ENCODE measurements at places on chromosomes 5 and 9.

- DNase-seq, result no peak
- peaks cover 11% of the 10 kb centered on the region for H3K36me3 ChIP-seq
- H3K4me3 ChIP-seq, result no peak overlapping the region
Observed at GRCh38 chr5:53603009-53603687, 42.7 kb downstream of the NDUFS4 start.

- no peak overlapping the region for H3K4me3 ChIP-seq
- peaks cover 20% of the 10 kb centered on the region for H3K4me1 ChIP-seq
- peaks cover 17% of the 10 kb centered on the region for H3K27me3 ChIP-seq
- no peak overlapping the region for H3K27ac ChIP-seq
- no peak for DNase-seq
Observed at GRCh38 chr9:19497276-19497675, 88.5 kb downstream of the ACER2 start.

DNA sequence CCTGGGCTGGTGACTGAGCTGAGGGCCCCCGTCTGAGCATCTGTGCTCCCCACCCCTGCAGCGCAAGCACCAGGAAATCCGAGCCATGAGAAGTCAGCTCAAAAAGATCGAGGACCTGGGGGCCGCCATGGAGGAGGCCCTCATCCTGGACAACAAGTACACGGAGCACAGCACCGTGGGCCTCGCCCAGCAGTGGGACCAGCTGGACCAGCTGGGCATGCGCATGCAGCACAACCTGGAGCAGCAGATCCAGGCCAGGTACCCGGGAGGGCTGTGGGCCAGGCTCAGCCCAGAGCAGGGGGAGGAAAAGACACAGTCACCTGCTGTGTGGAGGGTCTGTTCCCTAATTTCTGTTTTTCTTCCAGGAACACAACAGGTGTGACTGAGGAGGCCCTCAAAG is 24.6 kb downstream of the DYNC2I2 start:
- H3K4me3 ChIP-seq, result no peak overlapping the region
- no peaks in the 10 kb centered on the region for H3K4me1 ChIP-seq
- peaks cover 15% of the 10 kb centered on the region for H3K36me3 ChIP-seq
- no peak overlapping the region for H3K27ac ChIP-seq
- DNase-seq, result no peak

DNA sequence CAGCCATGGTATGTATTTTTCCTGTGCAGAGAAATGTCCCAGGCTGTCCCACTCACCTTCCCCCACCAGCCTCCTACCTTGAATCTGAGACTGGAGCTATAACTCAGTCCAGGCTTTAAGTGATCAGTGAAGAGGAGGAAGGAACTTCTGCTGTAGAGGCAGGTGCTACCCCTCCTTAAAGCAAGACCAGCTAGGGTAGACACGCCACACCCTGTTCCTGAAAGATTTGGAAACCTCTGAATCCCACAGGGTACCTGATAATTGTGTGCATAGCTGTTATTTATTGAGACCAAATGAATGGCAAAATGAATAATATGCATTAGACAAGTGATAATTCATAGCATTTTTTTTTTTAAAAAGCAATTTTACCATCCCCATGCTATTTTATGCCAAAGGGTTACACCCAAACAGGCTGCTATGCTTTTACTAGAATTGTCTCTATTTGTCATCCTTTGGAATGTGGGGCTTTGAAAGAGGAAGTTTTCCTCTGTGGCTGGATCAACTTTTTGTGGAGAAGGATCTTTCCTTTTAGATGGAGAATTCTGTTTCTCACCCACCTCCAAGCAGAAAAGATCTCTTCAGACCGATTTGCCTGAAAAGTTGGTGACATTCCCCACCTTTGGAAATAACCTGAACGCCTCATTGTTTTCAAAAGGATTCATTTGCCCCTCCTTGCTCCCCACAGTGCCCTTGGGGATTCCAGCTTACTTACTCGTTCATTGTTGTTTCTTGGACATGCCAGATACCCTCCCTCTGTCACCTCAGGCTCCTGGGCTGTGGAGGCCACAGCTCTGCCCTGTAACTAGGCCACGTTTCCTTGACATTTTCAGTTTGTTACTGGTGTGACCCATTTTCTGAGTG is 248.7 kb downstream of the NR3C1 start:
- H3K4me1 ChIP-seq, result peaks cover 11% of the 10 kb centered on the region
- DNase-seq, result no peak
- H3K27ac ChIP-seq, result no peak overlapping the region
- no peaks in the 10 kb centered on the region for H3K27me3 ChIP-seq
- peaks cover 3% of the 10 kb centered on the region for H3K36me3 ChIP-seq
- no peak overlapping the region for H3K4me3 ChIP-seq

GRCh38 chr5:50767588-50767987 is 101.2 kb downstream of the PARP8 start:
- DNase-seq, result no peak
- H3K36me3 ChIP-seq, result peaks cover 6% of the 10 kb centered on the region
- no peak overlapping the region for H3K4me3 ChIP-seq
- peaks cover 39% of the 10 kb centered on the region for H3K4me1 ChIP-seq
- peak overlapping the region; percentile 73 for H3K27ac ChIP-seq

DNA sequence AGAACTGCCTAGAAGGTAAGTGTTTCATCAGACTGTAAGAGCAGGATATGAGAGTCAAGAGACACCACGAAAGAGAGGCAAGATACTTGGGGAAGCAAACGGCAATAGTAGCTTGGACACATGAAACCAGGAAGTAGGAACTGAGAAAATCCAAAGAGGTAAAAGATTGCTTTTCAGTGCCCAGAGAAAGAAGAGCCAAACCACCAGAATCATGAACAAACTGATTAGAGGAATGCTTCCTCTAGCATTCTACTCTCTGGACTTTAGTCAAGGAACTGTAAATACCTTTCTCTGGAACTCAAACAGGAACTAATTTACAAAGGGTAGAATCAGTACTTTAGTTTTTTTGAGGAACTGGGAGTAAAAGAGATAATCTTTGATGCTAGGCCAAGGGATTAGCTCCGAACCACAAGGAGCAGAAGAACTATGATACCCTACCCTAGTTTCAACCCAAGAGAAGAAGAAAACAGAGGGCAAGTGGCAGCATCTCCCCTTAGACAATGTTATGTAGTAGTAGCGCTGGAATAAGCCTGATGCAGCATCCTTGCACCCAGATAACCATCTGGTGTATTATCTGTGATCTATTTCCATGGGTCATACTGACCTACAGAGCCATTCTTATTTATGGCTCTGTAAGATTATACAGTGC is 41.3 kb downstream of the EFCAB9 start:
- no peaks in the 10 kb centered on the region for H3K27me3 ChIP-seq
- peaks cover 53% of the 10 kb centered on the region for H3K4me1 ChIP-seq
- H3K36me3 ChIP-seq, result peaks cover 2% of the 10 kb centered on the region
- H3K27ac ChIP-seq, result no peak overlapping the region
- DNase-seq, result no peak

- no peaks in the 10 kb centered on the region for H3K27me3 ChIP-seq
- DNase-seq, result no peak
- H3K4me3 ChIP-seq, result no peak overlapping the region
Observed at GRCh38 chr5:164052536-164053093, 547.2 kb downstream of the MAT2B start.

- no peaks in the 10 kb centered on the region for H3K36me3 ChIP-seq
- H3K27me3 ChIP-seq, result no peaks in the 10 kb centered on the region
- no peak overlapping the region for H3K27ac ChIP-seq
- DNase-seq, result no peak
Observed at GRCh38 chr5:134444941-134445471, 33.3 kb upstream of the CDKN2AIPNL start.

- no peaks in the 10 kb centered on the region for H3K4me1 ChIP-seq
- peaks cover 4% of the 10 kb centered on the region for H3K36me3 ChIP-seq
- peaks cover 32% of the 10 kb centered on the region for H3K27me3 ChIP-seq
- no peak for DNase-seq
- H3K4me3 ChIP-seq, result no peak overlapping the region
- no peak overlapping the region for H3K27ac ChIP-seq
Observed at GRCh38 chr9:115127191-115127817, 9.3 kb upstream of the TNC start.

DNA sequence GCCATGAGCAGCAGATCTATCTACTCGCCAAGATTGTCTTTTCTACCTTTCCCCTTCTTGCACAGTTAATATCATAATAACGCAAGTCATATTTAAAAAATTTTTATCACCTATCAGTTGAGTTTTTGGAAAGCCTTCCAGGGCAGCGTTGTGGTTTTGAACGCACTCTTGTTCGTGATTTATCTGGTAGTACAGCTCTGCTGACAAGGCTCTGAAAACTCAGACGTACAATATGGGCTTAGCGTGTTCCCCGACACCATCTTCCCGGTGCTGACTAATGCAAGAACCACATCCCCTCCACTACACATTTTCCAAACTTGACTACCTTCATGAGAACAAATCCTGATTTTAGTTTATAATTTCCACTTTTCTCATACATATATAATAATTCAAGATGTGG is 1.6 kb upstream of the NFIL3 start:
- no peak for DNase-seq
- H3K36me3 ChIP-seq, result peaks cover 29% of the 10 kb centered on the region
- peak overlapping the region; percentile 99 for H3K27ac ChIP-seq
- H3K4me1 ChIP-seq, result peaks cover 45% of the 10 kb centered on the region

DNA sequence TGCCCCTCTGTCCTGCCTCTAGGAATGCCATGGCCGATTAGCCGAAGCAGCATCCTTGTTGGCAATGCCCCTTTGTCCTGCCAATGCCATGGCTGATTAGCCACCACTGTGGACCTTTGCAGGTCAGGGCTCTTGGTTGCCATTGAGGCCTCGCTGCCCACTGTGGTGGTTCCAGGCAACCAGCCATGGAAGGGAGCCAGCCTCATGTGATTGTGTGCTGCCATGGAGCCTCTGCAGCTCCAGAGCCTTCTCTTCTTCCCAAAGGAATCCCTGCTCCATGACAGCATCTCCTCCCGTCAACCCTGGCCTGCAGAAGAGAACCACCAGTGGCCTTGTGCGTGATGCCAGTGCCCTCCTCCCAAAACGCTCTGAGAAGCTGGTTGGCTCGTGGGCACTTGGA is 187.0 kb downstream of the CACNA1B start:
- H3K4me1 ChIP-seq, result no peaks in the 10 kb centered on the region
- DNase-seq, result no peak
- H3K36me3 ChIP-seq, result no peaks in the 10 kb centered on the region
- no peak overlapping the region for H3K4me3 ChIP-seq
- no peak overlapping the region for H3K27ac ChIP-seq

GRCh38 chr5:53327811-53328334 is 152.6 kb upstream of the FST start:
- H3K36me3 ChIP-seq, result no peaks in the 10 kb centered on the region
- no peaks in the 10 kb centered on the region for H3K27me3 ChIP-seq
- H3K4me1 ChIP-seq, result no peaks in the 10 kb centered on the region
- H3K27ac ChIP-seq, result no peak overlapping the region
- no peak for DNase-seq
- no peak overlapping the region for H3K4me3 ChIP-seq

- no peaks in the 10 kb centered on the region for H3K27me3 ChIP-seq
- no peaks in the 10 kb centered on the region for H3K36me3 ChIP-seq
- no peaks in the 10 kb centered on the region for H3K4me1 ChIP-seq
- H3K4me3 ChIP-seq, result no peak overlapping the region
- H3K27ac ChIP-seq, result no peak overlapping the region
- DNase-seq, result no peak
Observed at GRCh38 chr9:121765021-121765950, 113.9 kb downstream of the DAB2IP start.

DNA sequence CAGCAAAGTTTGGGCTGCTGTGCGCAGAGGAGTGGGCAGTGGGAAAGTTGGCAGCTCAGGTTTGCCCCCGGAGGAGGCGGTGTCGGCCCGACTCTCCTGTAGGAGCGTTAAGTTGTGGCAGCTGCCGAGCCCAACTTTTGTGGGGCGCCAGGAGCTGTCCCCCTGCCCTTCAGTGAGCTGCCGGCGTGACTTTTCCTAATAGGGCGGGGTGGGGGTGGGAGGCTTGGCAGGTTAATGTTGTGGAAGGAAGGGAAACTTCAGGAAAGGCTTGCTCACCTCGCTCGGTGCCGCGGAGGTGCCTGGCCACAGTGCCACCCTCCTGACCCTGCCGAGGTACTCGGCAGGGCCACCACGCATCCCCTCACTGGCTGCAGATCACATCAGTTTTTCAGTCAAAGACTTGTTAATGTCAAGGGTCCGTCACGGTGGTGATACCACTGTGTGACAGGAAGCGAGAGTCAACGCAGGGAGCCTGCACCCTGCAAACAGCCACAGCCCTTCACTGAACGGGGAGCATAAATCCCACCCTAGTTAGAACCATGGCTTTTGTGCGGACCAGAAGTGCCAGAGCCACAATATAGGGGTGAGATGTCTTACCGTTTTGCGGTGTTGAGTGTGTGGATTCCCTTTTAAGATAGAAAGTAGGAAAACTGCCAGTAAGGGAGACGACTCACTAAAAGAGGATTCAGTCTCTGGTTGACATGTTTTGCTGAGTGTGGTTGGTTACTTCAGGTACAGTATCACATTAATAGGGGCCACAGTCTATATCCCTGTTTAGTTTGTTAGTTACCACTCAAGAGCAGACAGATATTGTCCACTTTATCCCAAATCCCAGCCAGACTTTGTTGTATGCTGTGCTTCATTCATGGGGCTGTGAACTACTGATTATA is 796 bp downstream of the LNPEP start:
- H3K27ac ChIP-seq, result peak overlapping the region; percentile 99
- peaks cover 8% of the 10 kb centered on the region for H3K36me3 ChIP-seq
- peak overlapping the region; percentile 99 for H3K4me3 ChIP-seq
- DNase-seq, result peak; percentile 64
- H3K27me3 ChIP-seq, result no peaks in the 10 kb centered on the region

- H3K4me1 ChIP-seq, result no peaks in the 10 kb centered on the region
- no peaks in the 10 kb centered on the region for H3K36me3 ChIP-seq
- H3K27me3 ChIP-seq, result peaks cover 36% of the 10 kb centered on the region
- H3K4me3 ChIP-seq, result no peak overlapping the region
- H3K27ac ChIP-seq, result no peak overlapping the region
- no peak for DNase-seq
Observed at GRCh38 chr9:89036891-89037290, 45.6 kb downstream of the S1PR3 start.
